ENCODE measurements at places on chromosomes 3 and 15.

GRCh38 chr3:148975696-148976095, 15.6 kb upstream of the GYG1 start:
- no peak for ATAC-seq

- peak; percentile 81 for ATAC-seq
Measured at GRCh38 chr3:69120879-69121464, 1.4 kb downstream of the LMOD3 start.

DNA sequence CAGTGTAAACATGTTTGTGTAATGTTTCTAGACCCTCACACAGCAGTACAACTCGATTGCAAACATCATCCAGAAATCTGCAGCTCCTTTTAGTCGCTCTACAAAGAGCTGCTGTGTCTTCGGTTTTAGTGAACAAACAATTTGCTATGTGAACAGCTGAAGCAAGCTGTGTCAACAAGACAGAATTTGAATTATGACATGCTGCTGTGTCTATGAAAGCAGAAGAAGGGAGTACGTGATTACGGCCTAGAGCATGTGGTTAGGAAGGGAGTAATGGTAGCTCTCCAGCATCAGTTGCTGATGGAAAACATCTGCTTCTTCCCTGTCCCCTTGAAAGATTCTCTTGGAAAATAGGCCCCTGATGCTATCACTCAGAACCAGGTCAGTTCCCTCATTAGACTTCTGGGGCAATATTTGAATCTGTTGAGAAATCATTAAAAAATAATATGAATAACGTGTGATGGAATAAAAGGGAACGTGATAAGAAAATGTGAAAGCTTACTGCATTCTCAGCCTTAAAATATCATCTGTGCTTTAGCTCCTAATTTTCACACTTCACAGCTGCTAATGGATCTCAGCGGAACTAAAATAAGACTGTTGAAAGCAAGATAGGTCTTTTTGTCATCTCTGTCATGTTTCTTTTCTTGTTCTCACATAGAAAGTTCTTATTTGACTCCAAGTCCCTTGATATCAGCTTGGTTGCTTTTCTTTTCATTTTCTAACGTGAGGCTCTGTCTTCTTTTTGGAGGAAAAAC, 891.5 kb downstream of the ROBO2 start:
- no peak for ATAC-seq

DNA sequence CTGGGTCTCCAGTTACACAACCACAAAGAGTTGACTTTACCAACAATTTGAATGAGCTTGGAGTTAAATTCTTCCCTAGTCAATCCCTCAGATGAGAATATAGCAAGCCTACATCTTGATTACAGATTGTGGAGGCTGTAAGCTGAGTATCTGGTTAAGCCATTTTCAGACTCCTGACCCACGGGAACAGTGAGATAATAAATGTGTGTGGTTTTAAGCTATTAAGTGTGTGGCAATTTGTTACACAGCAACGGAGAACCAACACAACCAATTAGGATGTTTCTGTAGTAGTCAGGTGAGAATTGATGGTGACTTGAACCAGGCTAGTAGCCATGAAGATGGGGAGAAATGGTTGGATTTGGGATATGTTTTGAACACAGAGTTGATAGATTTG, 37.7 kb upstream of the SLC4A7 start:
- no peak for ATAC-seq

DNA sequence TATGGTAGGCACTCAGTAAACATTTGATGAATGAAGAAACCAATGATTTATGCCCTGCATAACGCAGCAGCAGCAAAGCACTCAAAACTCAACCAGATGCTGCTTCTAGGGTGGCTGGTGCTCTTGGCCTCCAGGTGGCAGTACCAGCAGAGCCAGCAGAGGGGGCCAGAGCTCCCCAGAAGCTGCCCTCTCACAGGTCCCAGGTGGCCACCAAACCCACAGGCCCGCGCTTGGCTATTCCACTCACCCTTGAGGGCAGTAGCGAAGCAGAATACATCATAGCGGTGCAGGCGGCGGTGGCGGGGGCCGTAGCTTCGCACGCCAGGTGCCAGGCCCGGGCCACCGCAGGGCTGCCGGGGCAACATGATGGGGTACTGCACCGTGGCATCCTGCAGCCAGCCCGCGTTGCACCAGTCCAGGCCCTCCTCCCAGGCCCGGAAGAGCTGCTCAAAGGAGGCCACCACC, 16.6 kb downstream of the HAPLN3 start:
- ATAC-seq, result peak; percentile 53

DNA sequence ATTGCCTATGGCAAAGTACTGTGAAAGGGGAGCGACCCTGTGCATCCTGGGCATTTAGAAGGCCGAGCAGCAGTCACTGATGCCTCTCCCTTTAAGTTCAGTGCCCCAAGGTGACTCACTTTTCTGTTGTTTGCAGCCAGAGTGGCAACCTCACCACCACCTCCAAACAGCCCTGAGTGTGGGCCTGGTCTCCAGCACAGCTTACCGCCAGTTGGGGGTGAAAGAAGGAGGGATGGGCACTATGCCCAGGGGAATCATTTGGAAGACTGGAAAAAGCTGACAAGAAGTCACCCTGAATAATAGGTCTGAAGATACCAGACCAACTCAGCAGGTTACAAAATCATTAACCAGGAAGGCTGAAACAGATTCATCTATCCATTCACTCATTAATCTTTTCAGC, 571.8 kb downstream of the EPHB1 start:
- no peak for ATAC-seq

DNA sequence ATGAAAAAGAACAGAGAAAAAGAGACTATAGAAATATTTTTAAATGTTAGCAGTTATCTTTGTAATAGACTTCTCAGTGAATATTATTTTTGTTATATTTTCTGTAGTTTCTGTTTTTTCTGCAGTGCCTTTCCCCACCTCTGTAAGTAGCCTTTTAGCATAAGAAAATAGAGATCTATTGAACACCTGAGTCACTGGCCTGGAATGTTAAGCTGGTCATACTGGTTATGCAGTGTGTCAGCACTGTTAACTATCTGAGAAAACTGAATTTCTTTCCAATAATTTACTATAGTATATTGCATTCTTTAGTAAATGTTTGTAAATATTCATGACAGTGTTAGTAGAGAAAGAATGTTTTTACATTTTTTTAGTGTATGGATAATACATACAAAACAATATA, 79.8 kb downstream of the NECTIN3 start:
- no peak for ATAC-seq

DNA sequence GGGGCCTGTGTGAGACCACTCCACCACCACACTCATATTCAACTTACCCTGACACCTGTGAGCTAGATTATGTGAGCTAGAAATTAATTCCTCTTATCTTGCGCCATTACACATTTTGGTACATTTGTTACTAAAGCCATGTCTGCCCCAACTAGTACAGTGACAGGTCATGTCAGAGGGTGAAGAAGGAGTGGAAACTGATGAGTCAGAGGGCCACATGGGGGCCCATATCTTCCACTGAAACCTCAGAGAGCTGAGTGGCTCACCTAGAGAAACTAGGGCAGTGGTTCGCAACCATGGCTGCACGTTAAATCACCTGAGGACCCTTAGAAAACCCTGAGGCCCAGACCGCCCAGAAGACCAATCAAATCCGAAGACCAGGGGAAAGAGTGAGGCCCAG, 15.7 kb upstream of the MEF2A start:
- peak; percentile 98 for ATAC-seq

- no peak for ATAC-seq
Measured at GRCh38 chr15:68644083-68644904, 65.5 kb downstream of the CORO2B start.

DNA sequence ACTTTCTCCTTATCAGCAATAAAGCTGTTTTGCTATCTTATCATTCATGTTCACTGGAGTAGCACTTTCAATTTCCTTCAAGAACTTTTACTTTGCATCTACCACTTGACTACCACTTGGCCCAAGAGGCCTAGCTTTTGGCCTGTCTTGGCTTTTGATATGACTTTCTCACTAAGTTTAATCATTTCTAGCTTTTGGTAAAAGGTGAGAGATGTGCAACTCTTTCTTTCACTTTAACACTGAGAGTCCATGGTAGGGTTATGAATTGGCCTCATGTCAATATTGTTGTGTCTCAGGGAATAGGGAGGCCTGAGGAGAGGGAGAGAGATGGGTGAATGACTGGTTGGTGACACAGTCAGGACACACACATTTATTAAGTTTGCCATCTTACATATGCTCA, 31.0 kb upstream of the FAM3D start:
- peak; percentile 47 for ATAC-seq

GRCh38 chr3:21457084-21457483, 293.9 kb downstream of the ZNF385D start:
- no peak for ATAC-seq

- no peak for ATAC-seq
Measured at GRCh38 chr3:188867691-188868265, 304.0 kb upstream of the TPRG1 start.

DNA sequence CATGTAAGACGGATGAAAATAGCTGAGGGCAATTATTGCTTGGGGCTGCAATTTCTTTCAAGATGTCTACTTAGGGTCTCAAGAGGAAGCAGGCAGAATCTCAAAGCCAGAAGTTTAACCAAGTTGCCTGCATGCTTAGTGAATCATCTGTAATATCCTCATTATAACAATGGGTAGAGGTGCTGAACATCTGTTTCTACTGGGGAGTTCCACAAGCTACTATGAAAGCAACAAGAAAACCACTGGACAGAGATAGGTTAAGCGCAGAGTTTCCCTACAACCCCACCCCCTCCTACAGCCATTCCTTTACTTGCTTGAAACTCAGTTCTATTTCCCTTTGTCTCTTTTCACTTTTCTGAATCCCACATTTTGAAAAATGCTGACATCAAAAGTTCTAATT, 759.4 kb upstream of the GBE1 start:
- ATAC-seq, result no peak

GRCh38 chr15:93020976-93021772, 67.8 kb downstream of the RGMA start:
- ATAC-seq, result peak; percentile 39

DNA sequence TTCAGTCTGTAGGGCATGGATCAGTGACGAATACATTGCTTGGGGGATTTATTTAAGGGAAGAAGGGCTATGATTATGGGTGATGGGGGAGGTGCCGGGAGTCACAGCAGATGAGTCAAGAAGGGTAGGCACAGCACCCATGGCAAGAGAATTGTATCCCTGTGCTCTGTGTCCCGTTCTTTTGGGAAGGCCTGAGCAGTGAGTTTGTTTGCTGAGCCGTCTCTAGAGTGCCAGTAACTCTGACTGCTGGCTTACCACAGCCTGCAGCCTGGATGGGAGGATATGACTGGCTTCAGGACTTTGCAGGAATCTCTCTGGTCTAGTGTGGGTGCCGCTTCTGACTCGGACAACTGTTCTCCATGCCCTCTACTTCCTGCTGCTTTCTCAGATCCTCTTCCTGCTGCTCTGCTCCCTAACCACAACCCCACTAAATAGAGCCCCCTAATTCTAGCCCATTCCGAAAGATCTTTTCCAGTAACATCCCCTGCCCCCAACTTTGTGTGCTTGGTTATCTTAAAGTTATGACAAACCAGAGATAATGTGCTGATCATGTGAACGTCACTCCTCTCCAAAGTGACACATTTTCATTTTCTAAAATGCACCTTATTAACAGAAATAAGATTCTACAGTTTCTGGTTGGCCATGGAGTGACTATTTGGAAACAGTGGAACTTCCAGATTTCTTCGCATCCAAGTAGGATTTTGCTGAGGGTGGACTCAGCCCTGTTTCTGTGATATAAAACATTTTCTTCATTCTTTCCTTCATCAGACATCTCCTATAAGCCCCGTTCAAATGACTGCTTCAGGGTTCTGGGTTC, 239.0 kb downstream of the SLCO3A1 start:
- ATAC-seq, result no peak

- ATAC-seq, result peak; percentile 79
Measured at GRCh38 chr3:156643729-156644389, 30.5 kb upstream of the TIPARP start.

DNA sequence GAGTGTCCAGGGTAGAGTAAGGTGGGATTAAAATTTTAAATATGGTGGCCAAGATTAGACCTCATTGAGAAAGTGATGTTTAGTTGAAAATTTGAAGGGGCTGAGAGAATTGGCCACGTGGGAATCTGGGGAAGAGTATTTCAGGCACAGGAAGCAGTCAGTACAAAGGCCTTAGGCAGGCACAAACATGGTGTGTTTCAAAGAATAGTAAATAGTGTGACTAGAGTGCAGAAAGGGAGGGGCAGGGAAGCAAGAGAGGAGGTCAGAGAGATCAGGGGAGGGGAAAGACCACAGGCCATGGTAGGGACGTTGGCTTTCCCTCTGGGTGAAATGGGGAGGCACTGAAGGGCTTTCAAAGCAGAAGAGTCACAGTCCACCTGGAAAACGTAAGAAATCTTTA, 36.6 kb upstream of the POMGNT2 start:
- ATAC-seq, result no peak

DNA sequence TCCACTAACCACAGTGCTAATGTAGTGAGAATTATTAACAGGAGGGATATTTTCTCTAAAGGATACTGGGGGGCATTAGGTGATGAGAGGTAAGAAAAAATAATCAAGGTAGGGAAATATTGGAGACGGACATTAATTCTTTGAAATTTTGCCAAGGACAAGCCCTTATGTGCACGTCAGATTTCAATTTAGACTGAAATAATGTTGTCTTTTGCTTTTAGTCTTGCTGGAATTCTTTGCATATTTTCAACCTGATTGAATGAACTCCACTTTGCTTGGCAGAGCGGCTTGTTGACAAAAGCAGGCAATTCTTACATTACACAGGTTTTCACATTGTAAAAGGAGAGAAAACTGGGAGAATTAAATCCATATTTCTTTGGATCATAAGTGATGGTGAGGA, 25.0 kb upstream of the C3orf52 start:
- no peak for ATAC-seq

- ATAC-seq, result peak; percentile 46
Measured at GRCh38 chr3:184568924-184569829, 7.6 kb downstream of the EPHB3 start.

- ATAC-seq, result no peak
Measured at GRCh38 chr3:123765475-123766128, 118.5 kb downstream of the MYLK start.

DNA sequence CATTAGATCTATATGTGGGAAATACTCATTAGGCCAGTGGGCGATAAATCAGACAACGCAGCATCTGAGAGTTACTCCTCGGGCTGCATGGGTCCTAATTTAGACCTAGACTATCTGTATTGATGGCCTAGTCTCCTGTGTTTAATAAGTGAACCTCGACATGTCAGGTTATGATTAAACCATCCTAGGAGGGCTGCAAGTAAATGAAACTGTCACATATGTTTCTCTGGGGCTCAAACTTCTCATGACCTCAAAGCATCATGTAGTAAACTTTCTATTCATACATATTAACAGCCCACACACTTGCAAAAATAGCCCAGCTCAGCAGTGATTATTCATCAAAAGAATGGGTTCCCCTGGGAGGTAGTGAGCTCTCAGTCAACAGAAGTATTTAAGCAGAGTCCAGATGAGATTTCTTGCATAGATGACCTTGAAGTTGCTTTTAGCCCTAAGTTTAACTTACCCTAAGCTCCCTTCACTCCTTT, 51.6 kb downstream of the RAB11A start:
- ATAC-seq, result no peak

DNA sequence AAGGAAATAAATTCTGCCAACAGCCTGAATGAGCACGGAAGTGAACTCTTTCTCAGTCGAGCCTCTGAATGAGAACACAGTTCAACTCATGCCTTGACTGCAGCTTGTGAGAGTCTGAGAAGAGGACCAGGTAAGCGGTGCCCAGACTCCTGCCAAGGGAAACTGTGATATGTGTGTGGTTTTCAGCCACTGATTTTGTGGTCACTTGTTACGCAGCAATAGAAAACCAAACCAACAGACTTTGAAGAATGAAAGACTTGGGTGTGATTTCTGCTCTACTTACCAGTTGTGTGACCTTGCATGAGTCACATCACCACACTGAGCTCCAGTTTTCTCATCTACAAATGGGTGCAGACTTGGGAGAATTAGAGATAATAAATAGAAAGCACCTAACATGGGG, 30.6 kb upstream of the FAM107A start:
- ATAC-seq, result peak; percentile 79
